ENCODE measurements at places on chromosomes 11 and 22. TPM values are rescaled to one million over a fixed set of nuclear protein-coding genes. Genes with fewer than 3 reads are reported as not detected.

Gene LRRC75B
- total RNA-seq: 25.3 TPM

Gene FERMT3
- 3.4 TPM for total RNA-seq

Gene MMP12
- total RNA-seq: not detected

Gene SCGB1A1
- total RNA-seq: not detected

Gene LRRC56
- 0.12 TPM for total RNA-seq

Gene ADM
- 381 TPM for total RNA-seq

Gene LMO2
- 2.6 TPM for total RNA-seq

Gene SMTNL1
- total RNA-seq: not detected

Gene GALR3
- not detected for total RNA-seq

Gene GGTLC2
- total RNA-seq: not detected

Gene PNPLA5
- not detected for total RNA-seq

Gene DAGLA
- 1.9 TPM for total RNA-seq

Gene ACER3
- total RNA-seq: 7.7 TPM

Gene TPBGL
- 0.51 TPM for total RNA-seq

Gene SLC17A6
- not detected for total RNA-seq

Gene OTOG
- not detected for total RNA-seq

Gene F2
- not detected for total RNA-seq

Gene GAB4
- not detected for total RNA-seq

Gene CACNA1I
- not detected for total RNA-seq

Gene CARD18
- not detected for total RNA-seq

Gene PKP3
- total RNA-seq: 11.9 TPM

Gene CALCB
- total RNA-seq: 0.09 TPM

Gene FADS3
- 137 TPM for total RNA-seq

Gene WNT7B
- under 0.01 TPM for total RNA-seq

Gene PAMR1
- total RNA-seq: 219 TPM

Gene MYBPC3
- not detected for total RNA-seq

Gene C11orf87
- not detected for total RNA-seq

Gene RTN4R
- 1.2 TPM for total RNA-seq

Gene ACRV1
- total RNA-seq: not detected

Gene P2RY6
- not detected for total RNA-seq

Gene KCNQ1OT1
- total RNA-seq: 1.4 TPM

Gene PRSS23
- total RNA-seq: 459 TPM

Gene CWC15
- total RNA-seq: 26.0 TPM

Gene KCNJ5
- not detected for total RNA-seq

Gene MS4A2
- not detected for total RNA-seq

All from pericardium fibroblast (primary cell).